ENCODE measurements at places on chromosomes 6 and 20. TPM values are rescaled to one million over a fixed set of nuclear protein-coding genes. Genes with fewer than 3 reads are reported as not detected.
A peak's percentile ranks its signal among the peaks of the same experiment; 100 is the strongest.

- H3K27ac ChIP-seq: peak overlapping the region; percentile 50
- no peak for DNase-seq
- no peaks in the 10 kb centered on the region for H3K27me3 ChIP-seq
- no peak overlapping the region for H3K4me3 ChIP-seq
Observed at GRCh38 chr6:113644861-113645575, 212.1 kb upstream of the MARCKS start.

DNA sequence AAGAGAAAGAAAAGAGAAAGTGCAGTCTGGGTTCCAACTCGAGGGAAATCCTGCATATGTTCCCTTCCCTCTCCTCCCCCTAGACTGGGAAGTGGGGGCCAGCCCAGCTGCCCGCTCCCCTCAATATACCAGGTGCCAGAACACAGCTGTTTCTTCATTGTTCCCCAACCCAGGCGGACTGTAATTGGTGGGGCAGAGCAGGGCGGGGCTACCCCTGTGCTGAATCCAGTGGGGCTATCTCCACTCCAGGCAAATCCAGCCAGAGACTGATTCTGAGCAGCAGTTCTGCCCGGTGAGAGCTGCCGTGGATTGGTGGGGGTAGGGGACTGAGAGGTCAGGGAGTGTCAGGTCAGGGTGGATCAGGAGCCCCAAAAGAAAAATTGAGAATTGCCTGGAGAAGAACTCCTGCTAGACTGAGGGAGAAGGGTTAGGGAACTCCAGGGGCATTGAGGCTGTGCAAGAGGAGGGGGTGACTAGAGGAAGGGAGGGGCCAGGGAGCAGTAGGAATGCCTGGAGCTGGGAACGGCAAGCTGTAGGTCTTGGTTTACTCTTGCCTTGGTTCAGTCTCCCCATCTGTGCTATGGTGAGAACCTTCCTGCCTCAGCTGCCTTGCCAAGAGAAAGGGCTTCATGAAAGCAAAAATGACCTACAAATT lies at the start of gene MYMX:
Gene MYMX (plus strand): TSS at position 250 of the 655 bp plus-strand sequence. CDS start 546 bp downstream, outside the sequence.
- no peak within 1 kb of the TSS for H3K4me3 ChIP-seq
- no peak for DNase-seq
- H3K27me3 ChIP-seq: no peaks in the 10 kb centered on the region
- peaks cover 50% of the 10 kb centered on the region for H3K4me1 ChIP-seq

- H3K27me3 ChIP-seq: no peaks in the 10 kb centered on the region
- peaks cover 34% of the 10 kb centered on the region for H3K4me1 ChIP-seq
- H3K27ac ChIP-seq: no peak overlapping the region
- H3K36me3 ChIP-seq: no peaks in the 10 kb centered on the region
Observed at GRCh38 chr6:4879741-4880275, 103.6 kb downstream of the CDYL start.

DNA sequence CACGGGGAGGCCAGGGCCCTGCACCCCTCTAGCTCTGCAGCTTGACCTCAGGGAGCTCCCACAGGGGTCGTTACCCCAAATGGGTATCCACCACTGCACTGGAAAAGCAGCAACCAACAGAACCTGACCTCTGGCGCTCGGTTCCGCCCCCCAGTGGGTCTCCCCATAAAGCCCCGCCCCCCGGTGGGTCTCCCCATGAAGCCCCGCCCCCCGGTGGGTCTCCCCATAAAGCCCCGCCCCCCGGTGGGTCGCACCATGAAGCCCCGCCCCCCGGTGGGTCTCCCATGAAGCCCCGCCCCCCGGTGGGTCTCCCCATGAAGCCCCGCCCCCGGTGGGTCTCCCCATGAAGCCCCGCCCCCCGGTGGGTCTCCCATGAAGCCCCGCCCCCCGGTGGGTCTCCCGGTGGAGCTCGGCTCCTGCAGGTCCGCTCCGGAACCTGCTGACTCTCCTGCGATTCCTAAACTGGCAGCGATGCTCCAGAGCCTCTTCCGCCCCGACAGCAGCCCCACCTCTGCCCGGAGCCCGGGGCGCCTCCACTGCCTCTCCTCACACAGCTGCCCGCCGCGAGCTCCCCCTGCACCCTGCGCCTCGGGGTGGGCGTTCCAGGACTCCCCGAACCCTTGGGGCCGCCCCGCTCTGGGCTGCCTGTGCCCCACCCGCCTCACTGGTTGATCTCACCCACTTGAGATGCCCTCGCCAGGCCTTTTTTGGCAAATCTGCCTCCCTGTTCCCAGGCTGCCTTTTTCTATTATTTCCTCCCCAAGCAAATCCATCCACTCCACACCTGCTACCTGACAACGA lies 12.1 kb downstream of the SLC2A4RG start:
- H3K4me3 ChIP-seq: no peak overlapping the region
- no peak for DNase-seq
- H3K4me1 ChIP-seq: no peaks in the 10 kb centered on the region
- H3K27ac ChIP-seq: no peak overlapping the region
- H3K27me3 ChIP-seq: no peaks in the 10 kb centered on the region

- H3K27me3 ChIP-seq: no peaks in the 10 kb centered on the region
- DNase-seq: no peak
- no peaks in the 10 kb centered on the region for H3K36me3 ChIP-seq
- no peak overlapping the region for H3K4me3 ChIP-seq
- no peak overlapping the region for H3K27ac ChIP-seq
Observed at GRCh38 chr20:32980990-32981389, 23.2 kb downstream of the SUN5 start.

ELOVL2 gene
- 0.25 TPM for total RNA-seq

SPAG4 gene
- total RNA-seq: 6.9 TPM

Data from vagina (tissue), 2 donors.